Calu3 (cell line): ENCODE measurements at places on chromosomes 3 and 15. TPM values are rescaled to one million over a fixed set of nuclear protein-coding genes. Genes with fewer than 3 reads are reported as not detected.

The SMARCC1 gene
- 122 and 127 TPM in 2 replicates for total RNA-seq

The KATNBL1 gene
- 12.9 and 14.8 TPM in 2 replicates for total RNA-seq

The SLC28A2 gene
- total RNA-seq: not detected in 2 replicates

The ABHD17C gene
- total RNA-seq: 69.4 and 69.7 TPM in 2 replicates
